ENCODE measurements at places on chromosomes 7 and 10. TPM values are rescaled to one million over a fixed set of nuclear protein-coding genes. Genes with fewer than 3 reads are reported as not detected.

The THSD7A gene
- 1.0 TPM for total RNA-seq

The FZD8 gene
- total RNA-seq, result 2.9 TPM

The TMEM270 gene
- total RNA-seq, result not detected

The AOAH gene
- not detected for total RNA-seq

The SPDYE9 gene
- not detected for total RNA-seq

The TM9SF3 gene
- 79.6 TPM for total RNA-seq

The OR13A1 gene
- total RNA-seq, result not detected

The SGPL1 gene
- total RNA-seq, result 42.9 TPM

The MYL10 gene
- total RNA-seq, result not detected

The RPEL1 gene
- under 0.01 TPM for total RNA-seq

The ADRB1 gene
- not detected for total RNA-seq

The TMEM139 gene
- not detected for total RNA-seq

The DENND2A gene
- 13.8 TPM for total RNA-seq

The ZNF488 gene
- not detected for total RNA-seq

The TAS2R16 gene
- total RNA-seq, result not detected

The STEAP1B gene
- total RNA-seq, result 23.9 TPM

Measured in melanocyte of skin (primary cell).